ENCODE measurements at places on chromosomes 6 and 20.

GRCh38 chr20:42492290-42492689, 697.4 kb downstream of the PTPRT start:
- DNase-seq: no peak

DNA sequence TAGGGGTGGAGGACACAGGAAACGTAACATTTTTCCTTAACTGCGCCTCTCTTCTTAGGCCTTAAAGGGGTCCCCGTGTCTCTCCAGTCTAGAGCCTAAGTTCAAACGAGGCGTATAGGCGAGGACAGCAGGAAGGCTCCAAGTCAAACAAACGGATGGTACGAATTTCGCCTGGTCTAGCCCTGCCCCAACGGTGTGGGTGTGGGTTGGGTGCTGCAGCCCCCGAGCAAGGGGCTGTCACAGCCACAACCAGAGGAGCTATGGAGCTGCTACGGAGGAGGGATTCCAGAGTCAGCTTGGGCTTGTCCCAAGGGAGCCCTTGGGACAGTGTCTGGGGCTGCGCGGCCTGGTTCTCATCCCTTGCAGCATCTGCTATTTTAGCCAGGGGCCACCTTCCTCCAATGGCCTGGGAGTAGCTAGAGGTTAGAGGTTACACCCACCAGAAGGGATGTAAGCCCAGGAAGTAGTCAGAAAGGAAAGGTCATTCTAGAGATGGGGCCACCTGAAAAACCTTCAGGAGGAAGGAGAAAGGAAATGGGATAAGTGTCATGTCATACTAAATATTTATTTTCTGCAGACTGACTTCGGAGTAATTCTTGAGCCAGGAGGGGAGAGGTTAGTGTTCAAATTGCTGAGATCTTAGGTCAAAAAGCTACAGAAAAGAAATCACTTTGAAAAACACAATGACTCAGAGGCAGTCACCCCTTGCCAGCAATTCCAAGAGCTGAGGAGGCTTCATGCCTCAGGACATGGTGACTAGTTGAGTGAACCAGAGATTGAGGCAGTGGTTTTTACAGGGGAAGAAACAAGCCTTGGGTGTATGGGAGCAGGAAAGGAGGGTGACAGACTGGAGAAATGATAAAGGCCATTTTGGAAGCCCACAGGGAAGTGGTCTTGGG, 21.7 kb downstream of the VPS52 start:
- DNase-seq: no peak

DNA sequence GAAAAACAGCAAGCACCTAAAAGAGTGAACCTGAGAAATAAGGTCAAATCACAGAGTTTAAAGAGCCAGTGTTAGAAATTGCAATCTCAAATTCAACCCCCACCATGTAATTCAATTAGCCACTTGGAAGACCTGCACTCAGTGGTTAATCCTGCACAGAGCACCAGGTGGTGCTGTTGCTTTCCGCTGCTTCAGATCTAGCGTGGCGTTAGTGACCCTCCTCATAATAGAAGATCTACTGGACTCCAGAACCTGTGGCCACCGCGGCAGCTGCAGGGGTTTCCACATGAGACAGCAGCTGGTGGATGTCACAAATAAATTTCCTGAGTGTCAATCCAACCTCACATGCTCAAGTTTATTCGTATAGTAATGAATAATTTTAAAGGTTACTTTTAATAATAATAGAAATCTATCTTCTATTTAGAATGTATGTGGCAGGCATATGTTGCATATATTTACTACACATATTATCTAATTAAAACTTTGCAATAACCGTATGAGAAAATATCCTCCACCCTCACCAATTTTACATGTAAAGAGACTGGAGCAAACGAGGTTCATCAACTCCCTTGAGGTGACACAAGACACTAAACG, 84.4 kb downstream of the SYNE1 start:
- DNase-seq: peak; percentile 68

- DNase-seq: no peak
Observed at GRCh38 chr6:107699697-107700325, 124.3 kb downstream of the SCML4 start.

- no peak for DNase-seq
Observed at GRCh38 chr6:1689141-1689540, 79.4 kb downstream of the FOXC1 start.

DNA sequence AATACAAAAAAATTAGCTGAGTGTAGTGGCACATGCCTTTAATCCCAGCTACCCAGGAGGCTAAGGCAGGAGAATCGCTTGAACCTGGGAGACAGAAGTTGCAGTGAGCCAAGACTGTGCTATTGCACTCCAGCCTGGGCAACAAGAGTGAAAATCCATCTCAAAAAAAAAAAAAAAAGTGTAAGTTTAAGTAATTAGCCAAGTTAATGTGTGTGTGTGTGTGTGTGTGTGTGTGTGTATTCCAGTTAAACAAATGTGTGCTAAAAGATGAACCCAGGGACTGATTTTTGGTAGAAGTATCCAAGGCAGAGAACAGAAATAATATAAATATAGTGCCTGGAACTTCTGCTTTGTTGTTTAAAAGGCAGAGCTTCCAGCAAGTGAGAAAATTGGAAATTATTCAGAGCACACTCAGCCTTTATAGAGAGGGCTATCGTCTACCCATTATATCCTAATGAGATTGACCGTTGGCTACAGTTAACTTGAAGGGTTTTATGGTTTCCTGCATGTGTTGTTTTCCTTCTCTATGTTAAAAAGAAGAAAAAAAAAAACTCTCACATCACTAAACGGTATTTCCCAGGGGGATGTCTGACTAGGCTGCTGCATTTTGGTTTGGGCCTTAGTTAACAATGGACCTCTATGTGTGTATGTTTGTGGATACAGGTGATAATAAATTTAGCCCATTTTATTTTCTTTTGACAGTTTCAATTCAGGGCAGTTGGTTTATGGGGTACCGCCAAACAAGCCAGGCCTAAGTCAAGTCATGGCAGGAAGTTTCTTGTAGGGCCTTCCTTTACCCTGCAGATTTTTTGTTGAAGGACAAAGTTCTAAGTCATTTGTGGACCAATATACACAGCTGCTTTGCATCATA, 9.8 kb downstream of the SOX4 start:
- DNase-seq: no peak

GRCh38 chr6:105163183-105163582, 16.6 kb downstream of the POPDC3 start:
- no peak for DNase-seq

- no peak for DNase-seq
Observed at GRCh38 chr6:10668126-10668917, 26.1 kb downstream of the C6orf52 start.

DNA sequence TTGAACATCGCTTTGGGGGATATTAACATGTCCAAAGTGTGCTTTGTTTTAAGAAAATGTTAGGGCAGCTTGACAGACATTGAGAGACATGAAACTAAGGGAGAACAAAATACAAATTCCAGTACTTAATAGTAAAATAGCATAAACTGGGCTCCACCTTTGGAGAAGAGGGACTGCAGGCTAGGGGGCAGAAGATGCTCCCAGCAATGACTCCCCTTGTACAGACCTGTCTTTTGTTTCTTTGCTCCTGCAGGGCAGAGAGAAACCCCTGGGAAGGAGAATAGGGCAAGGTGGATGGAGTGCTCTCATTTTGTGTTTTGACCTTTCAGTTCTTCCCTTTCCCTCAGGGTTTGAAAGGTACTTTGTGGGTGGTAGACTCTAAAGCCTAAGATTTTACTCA, 115.6 kb upstream of the PLCB4 start:
- no peak for DNase-seq

- DNase-seq: no peak
Observed at GRCh38 chr6:139605350-139605749, 230.9 kb upstream of the CITED2 start.

GRCh38 chr20:51641866-51642265, 99.3 kb upstream of the NFATC2 start:
- no peak for DNase-seq

DNA sequence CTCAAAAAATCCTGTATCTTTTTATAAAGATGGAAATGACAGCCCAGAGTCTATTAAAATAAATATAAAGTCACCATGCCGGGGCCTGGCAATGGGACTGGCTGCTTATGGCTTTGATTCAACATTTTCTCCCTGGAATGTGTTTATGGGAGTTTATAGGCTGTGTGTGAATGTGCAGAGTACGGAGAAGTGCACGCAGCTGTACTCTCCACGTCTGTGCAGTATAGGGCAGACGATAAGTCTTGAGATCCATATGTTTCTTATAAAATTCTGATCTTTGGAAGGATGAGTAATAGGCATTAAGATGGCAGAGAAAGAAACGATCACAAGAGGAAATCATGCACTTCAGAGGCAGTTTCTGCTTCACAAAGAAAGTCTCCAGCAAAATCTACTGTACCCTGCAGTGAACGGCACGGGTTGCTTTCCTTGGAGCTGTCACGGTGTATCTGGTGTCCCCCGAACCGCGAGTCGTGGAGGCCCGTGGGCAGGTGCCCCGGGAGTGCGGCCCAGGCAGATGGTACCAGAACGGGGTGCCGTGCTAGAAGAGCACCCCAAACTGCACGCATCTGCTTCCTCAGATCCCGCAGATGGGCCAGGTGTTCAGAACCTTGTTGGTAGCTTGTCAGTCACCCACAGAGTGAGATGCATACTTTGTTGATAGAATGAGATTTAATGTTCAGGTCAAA, 382.5 kb downstream of the TAF4 start:
- no peak for DNase-seq

DNA sequence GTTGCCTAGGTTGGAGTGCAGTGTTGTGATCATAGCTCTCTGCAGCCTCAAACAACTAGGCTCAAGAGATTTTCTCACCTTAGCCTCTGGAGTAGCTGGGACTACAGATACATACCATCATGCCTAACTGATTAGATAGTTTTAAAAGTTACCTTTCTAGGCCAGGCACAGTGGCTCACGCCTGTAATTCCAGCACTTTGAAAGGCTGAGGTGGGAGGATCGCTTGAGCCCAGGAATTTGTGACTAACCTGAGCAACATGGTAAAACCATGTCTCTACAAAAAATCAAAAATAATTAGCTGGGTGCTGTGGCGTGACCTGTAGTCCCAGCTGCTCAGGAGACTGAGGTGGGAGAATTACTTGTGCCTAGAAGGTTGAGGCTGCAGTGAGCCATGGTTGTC, 41.2 kb downstream of the SLC17A5 start:
- DNase-seq: no peak

DNA sequence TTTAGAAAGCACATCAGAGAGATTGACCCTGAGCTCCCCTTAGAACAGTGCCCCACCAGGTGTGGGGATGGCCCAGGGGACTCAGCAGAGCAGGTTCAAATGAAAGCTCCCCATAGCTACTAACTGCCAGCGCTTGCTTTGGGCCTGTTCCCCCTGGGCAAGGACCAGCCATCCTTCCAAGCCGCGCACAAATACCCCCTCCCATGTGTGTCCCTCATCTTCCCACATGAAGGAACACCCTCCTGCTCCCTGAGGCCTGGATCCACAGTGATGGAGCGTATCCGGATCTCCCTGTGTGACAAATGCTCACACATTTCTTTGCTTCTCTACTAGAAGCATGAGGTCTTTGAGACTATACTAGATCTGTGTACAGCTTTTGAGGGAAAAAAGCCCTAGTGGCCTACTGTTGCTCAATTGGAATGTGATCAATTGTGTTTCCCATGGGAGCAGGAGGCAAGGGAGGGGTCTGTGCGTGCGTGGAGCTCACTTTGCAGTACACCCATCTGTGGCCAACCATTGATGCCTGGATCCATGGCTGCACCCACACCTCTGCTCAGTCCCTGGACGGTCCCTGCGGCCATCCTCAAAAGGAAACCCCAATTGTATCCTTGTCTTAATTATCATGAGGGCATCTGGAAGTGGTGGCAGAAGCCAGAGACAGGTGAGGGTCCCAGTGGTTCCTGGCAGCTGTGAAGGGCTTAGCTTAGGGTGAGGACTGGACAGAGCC, 1.4 kb upstream of the RAET1G start:
- no peak for DNase-seq

DNA sequence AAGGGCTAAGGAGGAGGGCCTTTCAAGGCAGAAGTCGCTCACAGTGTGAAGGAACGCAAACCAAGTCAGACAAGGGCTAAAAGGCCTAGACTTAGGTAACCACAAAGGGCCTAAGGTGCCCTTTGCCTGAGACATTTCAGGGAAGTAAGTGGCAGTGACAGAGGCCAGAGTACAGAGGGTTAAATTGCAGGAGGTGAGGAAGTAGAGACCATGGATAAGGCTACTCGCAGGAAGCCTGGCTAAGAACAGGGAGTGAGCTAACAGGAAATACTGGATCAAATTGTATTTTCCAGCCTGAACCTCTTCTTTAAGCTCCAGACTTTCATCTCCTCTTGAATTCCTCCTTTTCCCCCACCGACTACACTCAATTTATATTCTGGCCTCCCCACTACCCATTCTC, 16.6 kb downstream of the ZHX3 start:
- no peak for DNase-seq

GRCh38 chr20:61649105-61649859, 397.2 kb downstream of the CDH4 start:
- DNase-seq: no peak

DNA sequence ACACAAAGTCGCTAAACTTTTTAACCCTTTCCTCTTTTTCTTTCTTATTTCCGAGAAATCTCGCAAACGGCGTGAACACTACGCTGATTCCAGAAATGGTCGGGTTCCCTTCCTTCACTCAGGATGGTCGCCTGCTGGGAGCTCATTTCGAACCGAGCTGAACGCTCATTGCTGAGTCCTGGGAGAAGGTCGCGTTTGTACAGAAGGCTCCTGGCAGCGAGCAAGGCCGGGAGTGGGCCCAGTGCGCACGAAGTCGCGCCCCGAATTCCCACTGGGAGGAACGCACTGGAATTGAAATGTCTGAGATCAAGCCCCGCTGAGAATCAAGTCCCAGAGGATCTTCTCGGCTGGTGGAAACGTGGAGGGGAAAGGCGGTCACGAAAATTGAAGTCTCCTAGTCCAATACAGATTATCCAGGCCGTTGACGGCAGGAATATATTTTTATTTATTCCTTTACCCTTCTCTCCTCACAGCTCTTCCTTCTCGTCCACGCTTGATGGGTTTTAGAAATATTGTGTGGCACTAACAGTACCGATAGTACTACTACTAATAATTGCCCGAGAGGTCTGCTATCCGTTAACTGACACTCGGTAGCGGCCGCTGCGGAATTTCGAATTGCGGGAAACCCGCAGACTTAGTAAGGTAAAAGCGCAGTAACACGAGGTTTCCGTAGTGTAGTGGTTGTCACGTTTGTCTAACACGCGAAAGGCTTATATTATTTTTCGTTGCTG, 207.2 kb upstream of the ZNF184 start:
- DNase-seq: no peak

GRCh38 chr6:1958257-1958656, 287.1 kb downstream of the GMDS start:
- DNase-seq: no peak

- no peak for DNase-seq
Observed at GRCh38 chr6:961407-961960, 268.5 kb upstream of the EXOC2 start.

- no peak for DNase-seq
Observed at GRCh38 chr20:56890011-56890410, 260.9 kb downstream of the TFAP2C start.

DNA sequence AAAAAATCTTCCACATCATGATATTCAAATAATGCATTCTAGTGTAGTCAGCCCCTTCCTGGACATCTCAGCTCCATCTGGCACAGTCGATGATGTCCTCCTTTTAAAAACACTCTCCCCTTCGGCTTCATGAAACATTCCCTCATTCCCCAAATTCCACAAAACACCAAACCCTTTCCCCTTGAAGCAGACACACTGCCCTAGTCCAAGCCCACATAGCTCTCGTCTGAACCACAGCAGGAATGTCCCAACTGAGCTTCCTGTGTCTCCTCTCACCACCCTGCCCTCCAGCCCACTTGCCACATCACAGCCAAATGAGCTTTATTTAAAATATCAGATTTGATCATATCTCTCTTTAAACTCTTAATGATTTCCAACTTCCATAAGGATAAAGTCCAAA, 106.4 kb upstream of the CARMIL1 start:
- no peak for DNase-seq

Data from Ammon's horn (tissue), 1 donor.